ENCODE measurements at places on chromosomes 13 and 19.
A peak's percentile ranks its signal among the peaks of the same experiment; 100 is the strongest.

DNA sequence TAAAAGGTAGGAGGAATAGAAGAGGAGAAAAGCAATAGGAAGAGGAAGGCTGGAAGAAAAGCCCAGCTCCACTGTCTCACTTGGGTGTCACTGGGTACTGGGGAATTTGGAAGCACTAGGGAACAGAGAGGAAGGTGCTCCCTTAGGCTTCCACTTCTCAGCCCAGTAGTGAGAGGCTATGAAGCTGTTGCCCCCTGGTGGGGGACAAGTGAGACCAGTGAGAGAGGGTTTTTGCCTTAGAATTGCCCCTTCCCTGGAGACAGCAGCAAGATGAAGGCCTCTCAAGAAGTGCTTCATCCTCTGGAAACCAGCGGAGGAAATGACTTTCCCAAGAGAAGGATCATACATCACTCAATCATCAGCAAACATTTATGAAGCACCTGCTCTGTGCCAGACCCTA lies 4.7 kb upstream of the ZNF606 start:
- DNase-seq, result no peak

DNA sequence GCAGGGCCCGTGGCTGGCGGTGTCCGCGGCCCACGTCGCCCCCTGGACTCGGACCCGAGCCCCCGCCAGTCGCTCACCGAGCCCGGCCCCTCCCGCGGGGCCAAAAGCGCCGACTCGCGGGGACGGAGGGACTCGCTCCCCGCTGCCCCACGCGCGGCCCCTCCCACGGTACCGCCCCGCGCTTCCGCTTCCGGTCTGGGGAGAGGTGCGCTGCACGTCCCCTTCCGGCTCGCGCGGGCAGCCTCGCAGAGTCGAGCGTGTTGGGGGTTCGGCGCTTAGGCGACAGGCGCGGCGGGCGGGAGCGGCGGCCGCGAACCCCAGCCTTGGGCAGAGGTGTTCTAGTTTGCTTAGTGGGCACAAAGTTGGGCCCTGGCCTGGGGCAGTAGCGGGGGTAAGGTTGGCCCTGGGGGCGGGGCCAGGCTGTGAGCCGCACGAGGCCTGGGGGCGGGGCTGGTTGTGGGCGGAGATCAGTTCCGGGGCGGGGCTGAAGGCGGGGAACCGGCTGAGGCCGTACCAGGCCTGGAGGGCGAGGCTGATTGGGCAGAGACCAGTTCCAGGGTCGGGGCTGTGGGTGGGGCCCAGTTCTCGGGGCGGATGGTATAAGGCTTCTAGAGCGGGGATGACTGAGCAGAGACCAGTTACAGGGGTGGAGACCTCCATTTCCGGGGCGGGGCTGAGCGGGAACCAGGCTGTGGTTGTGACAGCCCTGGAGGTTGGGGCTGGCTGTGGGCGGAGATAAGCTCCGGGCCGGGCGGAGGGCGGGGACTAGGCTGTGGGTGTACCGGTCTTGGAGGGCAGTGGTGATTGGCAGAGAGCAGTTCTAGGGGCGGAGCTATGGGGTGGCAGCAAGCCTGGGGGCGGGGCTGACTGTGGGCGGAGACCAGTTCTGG lies at the start of the genes MBD3L1 and ZNF558:
Gene MBD3L1, plus strand, starts transcription at position 246 of the 890 bp plus-strand sequence. CDS start 10,302 bp downstream, outside the sequence.
Gene ZNF558, minus strand, starts transcription at position 173 of the 890 bp plus-strand sequence. CDS start 9,645 bp downstream, outside the sequence.
- DNase-seq, result peak; percentile 94

DNA sequence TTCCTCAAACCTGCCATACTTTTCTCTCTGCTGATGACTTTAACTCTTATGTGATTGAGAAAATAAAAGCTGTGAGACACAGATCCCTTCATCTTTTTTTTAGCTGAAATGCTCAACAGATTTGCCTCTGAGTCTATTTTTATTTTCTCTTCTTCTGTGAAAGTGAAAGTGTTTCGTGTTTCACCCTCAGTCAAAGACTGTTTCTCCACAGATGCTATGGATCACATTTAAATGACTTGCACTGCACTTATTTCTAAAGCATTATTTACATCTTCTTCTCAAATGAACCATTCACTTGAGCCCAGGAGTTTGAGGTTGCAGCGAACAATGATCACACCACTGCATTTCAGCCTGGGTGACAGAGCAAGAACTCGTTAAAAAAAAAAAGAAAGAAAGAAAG lies 890.1 kb upstream of the PCDH20 start:
- DNase-seq, result no peak

GRCh38 chr13:94394723-94395122 lies 84.8 kb downstream of the DCT start:
- DNase-seq, result no peak

DNA sequence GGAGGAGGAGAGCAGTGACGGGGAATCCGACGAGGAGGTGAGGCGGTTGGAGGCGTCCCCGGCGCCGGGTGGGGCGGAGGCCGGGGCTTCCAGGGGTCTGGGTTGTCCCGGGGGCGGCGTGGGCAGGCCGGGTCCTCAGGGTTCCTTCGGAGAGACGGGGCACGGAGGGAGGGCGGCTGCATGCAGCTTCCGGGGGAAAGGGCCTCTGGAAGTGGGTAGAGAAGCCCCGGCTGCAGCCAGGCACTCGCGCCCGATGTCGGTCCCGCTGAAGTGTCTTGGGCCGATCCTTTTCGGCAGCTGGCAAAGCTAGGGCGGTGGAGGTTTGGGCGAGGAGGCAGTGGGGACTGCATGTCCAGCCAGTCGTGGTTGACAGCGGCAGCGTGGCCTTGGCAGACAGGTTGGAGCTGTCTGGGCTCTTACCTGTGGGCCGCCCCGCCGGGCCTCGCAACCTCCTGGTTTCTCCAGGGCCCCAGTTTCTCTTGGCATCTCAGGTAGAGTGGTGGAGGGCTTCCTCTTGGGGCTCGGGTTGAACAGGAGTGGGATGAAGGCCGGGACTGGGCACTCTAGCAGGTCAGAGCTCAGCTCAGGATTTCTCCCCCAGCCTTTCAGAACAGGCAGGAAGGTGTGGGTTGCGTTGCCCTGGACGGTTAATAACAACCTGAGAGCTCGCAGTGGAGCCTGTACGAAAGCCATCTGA lies 690 bp downstream of the KMT2B start:
- DNase-seq, result no peak

- DNase-seq, result no peak
Observed at GRCh38 chr13:48857576-48857975, 118.1 kb upstream of the FNDC3A start.

- no peak for DNase-seq
Observed at GRCh38 chr13:98803111-98803561, 50.7 kb upstream of the SLC15A1 start.

DNA sequence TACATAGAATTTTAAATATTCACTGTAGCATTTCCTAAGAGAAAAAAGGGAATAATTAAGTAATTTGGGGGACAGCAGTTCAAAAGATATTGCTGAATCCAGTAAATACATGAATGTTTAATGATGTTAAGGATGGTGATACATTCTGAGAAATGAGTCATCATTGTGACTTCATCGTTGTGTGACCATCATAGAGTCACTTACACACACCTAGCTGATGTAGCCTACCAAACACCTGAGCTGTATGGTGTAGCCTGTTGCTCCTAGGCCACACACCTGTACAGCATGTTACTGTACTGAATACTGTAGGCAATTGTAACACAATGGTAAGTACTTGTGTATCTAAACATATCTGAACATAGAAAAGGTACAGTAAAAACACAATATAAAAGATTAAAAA lies 34.8 kb downstream of the ATP7B start:
- DNase-seq, result no peak

GRCh38 chr19:45758921-45759320 lies 10.1 kb downstream of the SIX5 start:
- no peak for DNase-seq

DNA sequence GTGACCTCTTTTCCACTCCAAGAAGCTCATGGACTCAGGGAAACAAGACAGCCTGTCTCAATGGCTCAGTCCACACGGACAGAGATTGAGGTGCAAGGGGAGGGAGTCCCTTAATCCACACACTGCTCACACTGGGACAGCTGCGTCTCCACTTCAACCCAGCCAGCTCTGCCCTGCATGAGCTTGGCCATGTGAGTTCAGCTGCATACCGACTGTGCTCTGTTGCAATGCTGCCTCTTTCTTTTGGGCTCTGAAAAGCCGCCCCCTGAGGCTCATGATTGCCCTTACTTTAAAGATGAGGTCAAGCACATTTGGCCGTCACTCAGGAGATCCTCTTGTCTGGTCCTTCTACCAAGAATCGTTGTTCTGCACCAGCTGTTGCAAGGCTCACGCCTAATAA lies 64.8 kb upstream of the KCTD15 start:
- DNase-seq, result no peak

DNA sequence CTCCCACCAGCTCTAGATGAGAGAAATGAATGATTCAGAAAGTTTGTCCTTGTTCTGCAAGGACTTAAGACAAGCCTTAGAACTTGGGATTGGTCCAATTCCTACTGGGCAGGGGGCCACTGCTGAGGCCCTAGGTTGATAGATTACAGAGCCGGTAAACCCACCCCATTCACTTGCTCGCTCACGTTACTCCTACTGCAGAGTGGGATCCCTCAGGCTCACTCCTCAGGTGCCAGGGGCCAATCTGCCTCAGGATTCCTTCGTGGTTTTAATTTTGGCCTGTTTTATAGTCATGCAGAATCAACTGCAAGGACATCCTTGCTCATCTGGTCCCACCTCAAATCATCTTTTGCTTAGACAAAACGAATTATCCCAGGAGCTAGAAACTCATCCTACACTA lies 59.0 kb downstream of the SERP2 start:
- DNase-seq, result no peak

DNA sequence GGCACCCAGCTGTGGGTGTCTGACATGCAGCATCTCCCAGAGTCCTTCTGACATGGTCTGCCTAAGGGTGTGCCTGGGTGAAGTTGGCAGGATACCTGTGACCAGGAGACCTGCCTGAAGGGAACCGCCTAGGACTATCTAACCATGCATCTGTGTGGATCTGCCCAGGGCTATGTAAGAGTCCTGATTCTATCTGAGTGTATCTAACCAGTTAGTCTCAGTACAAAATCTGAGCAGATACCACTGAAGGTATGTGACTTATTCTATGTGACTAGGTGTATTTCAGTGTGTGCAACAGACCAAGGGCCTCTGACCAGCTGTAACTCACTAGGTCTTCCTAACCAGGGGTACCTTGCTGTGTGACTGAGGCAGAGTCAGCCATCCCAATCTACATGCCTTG lies 28.2 kb upstream of the FBL start:
- DNase-seq, result no peak

DNA sequence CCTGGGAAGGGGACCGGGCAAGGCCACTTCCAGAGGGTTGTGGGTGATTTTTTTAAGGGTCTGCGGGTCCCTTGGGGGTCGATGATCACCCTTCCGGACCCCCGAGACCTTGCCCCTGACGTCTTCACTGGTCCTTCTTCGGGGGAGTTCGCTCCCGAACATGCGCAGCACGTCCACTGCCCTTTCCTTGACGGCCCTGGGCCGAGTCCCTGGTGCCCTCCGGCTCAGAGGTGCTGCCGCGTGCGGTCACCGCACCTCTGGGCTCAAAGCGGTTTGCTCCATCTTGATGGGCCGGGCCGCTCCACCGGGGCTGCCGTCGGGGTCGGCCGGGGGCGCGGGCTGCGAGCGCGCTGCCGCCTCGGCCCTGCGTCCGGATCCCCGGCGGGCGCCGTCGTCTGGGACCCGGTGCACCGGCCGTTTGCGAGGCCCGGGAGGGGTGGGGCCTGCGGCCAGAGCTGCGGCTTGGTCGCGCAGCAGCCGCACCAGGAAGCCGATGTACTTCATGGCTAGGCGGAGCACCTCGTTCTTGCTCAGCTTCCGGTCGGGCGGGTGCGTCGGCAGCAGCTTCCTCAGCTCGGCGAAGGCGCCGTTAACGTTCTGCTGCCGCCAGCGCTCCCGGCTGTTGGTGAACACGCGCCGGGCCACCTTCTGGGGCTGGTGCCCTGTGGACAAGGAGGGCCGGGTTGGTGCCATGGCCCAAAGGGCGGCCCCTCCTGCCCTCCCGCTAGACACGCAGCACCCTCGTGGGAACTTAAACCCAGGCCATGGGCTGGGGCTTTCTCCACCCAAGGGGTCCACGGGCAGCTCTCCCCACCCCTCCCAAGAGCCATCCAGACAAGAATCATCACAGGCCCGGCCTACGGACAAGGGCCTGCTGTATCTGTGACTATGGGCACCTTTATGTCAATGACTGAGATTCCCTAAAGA lies 3.3 kb downstream of the LYL1 start:
- DNase-seq, result no peak

DNA sequence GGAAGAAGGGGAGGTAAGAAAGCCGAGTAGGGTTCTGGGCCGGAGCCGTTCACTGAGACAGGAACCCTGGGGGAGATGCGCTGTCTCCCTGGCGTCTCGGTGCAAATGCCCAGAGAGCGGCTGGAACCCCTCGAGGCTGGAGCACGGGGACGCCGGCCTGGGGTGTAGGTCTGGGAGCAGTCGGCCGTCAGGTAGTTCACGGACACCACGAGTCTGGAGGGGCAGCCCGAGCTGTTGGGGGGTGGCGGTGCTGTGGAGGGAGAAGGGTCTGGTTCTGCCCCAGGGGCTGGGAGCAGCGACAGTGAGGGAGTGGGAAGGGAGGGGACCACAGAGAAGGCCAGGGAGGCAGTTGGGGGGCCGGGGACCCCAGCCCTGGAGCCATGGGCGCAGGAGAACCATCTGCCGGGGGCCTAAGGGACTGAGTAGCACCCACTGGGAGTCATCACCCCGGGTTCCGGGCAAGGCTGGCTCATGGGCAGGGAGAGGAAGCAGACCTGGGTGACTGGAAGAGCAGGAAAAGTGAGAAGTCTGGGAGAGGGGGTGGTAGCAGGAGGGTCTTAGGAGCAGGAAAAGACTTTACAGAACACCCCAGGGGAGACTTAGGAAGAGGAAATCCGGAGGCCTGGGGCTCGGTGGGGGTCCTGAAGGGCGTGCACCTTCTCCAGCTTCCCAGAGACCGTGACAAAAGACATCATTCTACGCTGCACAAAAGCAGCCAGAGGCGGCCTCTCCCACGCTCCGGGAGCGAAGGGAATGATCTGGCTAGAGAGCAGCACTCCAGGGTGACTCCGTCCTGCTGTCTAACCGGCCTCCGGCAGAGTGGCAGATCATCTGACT lies 173.1 kb upstream of the SOX1 start:
- no peak for DNase-seq

DNA sequence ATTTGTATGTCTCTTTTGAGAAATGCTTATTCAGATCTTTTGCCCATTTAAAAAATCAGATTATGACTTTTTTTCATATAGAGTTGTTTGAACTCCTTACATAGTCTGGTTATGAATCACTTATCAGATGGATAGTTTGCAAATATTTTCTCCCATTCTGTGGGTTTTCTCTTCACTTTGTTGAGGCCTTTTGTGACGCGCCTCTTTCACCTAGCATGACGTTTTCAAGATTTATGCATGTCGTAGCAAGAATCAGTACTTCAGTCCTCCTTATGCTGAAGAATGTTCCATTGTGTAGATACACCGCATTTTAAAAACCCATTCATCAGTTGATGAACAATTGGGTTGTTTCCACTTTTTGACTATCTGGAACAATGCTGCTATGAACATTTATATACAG lies 13.4 kb downstream of the PABPC3 start:
- DNase-seq, result no peak

GRCh38 chr13:43114504-43114903 lies 91.1 kb downstream of the DNAJC15 start:
- DNase-seq, result no peak

GRCh38 chr19:29705706-29706105 lies 9.4 kb downstream of the C19orf12 start:
- DNase-seq, result no peak

Data from fibroblast of skin of left quadriceps (primary cell).